ENCODE measurements at places on chromosomes 13 and 19.

DNA sequence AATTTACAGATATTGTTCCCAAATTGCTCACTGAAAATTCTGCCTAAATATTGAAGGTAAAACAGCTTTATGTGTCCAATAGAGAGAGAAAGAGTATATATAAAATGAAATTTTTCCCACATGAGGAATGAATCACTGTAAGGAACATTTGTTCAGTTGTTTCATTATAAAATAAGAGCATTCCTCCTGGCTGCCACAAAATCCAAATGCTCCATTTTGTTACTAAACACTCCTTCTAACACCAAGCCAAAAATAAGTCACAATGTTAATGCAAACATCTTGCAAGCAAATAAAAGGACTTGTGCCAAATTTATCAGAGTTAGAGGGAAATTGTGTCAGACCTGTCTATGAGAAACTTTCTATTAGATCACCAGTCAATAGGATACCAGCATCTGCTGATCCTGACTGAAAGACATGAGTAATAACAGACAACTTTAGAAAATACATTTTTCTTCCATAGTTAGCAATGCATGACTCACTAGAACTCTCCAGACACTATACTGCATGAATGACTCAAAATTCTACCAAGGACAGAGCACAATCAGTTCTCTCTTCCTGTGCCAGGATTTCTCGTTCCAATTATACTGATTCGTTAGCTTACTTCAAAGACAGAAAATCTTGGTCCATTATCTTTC lies 83.5 kb upstream of the FNDC3A start:
- DNase-seq, result no peak

GRCh38 chr13:71242201-71242600 lies 624.8 kb downstream of the DACH1 start:
- DNase-seq, result peak; percentile 48

DNA sequence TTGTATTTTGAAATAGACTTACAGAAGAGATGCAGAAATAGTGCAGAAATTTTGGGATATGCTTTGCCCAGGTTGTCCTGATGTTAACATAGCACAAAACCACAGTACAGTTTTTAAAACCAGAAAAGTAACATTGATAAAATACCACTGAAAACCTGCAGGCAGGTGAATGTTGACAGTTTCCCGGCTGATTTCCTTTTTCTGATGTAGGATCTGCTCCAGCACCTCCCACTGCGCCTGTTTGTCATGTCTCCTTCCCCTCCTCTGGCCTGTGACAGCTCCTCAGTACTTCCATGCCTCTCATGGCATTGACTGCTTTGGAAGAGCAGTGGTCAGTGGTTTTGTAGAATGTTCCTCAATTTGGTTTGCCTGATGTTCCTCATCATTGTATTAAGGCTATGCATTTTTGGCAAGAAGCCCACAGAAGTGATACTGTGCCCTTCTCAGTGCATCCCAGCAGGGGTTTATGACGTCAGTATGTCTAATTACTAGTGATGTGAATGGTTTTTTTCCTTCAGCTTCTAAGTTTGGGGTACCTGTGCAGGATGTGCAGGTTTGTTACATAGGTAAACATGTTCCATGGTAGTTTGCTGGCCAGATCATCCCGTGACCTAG lies 31.0 kb downstream of the TDRD12 start:
- no peak for DNase-seq

- peak; percentile 86 for DNase-seq
Observed at GRCh38 chr19:50368649-50369570, 3.5 kb upstream of the NAPSA start.

DNA sequence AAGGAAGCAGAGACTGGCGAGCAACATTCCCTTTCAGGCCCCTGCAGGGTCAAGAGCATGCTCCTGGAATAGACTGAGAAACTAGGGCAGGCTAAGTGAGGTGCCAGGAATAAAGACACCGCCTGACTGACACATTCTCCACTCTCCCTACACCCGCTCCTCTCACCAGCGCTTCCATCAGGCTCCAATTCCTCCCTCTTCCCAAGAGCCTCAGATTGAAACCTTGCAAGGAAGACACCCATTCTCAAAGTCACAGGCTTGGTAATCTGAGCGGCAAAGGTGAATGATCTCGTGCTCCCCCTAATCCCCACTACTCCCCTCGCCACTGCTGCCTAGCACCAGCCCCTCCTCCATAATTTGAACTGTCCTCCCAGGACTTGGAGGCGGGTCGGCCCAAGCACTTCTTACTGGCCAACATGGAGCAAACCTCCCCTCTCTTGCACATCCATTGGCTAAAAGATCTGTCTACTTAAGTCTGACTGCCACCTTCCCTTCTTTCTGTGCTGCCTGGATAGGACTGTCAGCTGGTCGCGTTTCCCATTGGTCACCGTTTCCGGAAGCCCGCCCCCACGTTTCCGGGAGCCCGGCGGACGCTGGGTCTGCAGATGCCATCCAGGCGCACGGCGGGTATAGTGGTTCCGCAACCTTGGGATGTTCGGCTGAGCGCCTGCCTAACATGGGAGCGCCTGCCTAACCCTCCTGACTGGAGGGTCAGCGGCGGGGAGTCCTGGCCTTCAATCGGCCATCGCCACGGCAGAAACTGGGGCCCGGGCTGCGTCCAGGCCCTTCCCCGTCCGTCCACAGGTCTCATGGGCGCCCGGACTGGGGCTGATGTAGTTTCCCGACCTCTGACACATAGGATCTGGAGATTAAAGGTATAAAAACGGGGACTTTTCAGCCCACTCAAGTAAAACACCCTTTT lies 33.6 kb downstream of the ZNF383 start:
- peak; percentile 96 for DNase-seq
